ENCODE measurements at places on chromosomes 7 and 10.

- no peak for DNase-seq
Observed at GRCh38 chr7:108026647-108027046, 23.7 kb upstream of the LAMB1 start.

DNA sequence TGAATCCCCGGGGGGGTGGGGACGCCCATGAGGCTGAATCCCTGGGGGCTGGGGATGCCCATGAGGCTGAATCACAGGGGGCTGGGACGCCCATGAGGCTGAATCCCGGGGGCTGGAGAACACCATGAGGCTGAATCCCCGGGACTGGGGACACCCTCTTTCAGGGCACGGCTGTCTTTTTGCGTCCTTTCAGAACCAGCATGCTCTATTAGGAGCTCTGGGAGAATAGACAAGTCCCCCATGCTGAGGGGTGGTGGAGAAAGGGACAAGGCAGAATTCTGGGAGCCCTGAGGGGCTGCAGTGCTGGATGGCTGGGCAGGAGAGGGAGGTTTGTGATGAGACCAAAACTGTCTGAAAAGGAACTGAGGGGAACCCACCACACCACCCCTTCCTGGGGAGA is 257.3 kb upstream of the TCERG1L start:
- DNase-seq, result no peak

DNA sequence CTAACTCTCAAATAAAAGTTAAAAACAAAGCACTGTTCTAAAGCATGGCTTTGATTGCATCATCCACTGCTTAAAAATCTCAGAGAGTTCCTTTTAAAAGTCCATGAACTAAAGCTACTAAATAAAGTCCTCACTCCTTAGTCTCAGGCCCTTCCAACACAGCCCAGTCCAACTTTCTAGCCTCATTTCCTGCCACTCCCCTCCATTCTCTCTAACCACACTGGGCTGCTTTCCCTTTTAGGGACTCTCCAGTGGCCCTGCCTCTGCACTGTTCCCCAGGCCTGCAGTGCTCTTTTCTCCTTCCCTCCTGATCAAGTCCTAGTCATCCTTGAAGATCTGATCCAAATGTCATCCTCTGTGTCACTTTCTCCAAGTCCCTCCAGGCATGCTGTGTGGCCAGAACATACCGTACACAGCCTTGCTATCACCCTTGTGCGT is 56.9 kb upstream of the PPP1R3C start:
- no peak for DNase-seq

DNA sequence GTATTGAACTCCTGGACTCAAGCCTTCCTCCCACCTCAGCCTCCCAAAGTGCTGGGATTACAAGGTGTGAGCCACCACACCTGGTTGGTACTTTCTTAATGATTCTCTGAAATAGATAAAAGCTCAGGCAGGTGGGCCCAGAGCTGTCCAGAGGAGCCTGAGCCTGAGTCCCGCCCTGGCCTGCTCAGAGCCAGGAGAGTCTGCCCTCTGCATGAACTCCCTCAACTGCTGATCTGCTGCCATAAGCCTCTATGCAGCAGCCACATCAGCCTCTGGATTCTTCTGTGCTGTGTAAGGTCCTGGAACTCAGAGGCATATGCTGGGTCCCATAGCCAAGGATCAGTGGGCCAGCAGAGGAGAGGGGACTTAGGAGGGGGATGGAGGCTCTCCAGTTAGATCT is 23.1 kb upstream of the DDIT4 start:
- DNase-seq, result no peak

GRCh38 chr10:123795846-123796590 is 95.6 kb downstream of the CPXM2 start:
- no peak for DNase-seq

Data from T follicular helper cell (primary cell).